ENCODE measurements at places on chromosomes 6 and 20. TPM values are rescaled to one million over a fixed set of nuclear protein-coding genes. Genes with fewer than 3 reads are reported as not detected.

ASIP gene
- total RNA-seq, result not detected

KCNB1 gene
- total RNA-seq, result 34.4 TPM

OPRL1 gene
- total RNA-seq, result 0.96 TPM

C4A gene
- 336 TPM for total RNA-seq

TBX18 gene
- 2.3 TPM for total RNA-seq

DNA sequence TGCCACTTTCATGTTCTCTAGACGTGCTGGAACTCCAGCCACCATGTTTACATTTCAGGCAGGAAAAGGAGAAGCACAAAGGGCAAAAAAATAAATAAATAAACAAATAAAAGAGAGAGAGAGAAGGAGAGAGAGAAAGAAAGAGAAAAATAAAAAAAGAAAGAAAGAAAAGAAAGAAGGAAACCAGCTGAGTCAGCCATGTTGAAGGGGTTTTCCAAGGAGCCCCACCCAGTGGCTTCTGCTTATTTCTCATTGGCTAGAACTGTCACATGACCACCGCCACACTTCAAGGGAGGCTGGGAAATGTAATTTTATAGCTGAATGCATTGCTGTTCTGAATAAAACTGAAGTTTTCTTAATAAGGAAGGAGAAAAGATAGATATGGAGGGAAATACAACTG, 71.1 kb downstream of the BFSP1 start:
- no peak for DNase-seq

DNA sequence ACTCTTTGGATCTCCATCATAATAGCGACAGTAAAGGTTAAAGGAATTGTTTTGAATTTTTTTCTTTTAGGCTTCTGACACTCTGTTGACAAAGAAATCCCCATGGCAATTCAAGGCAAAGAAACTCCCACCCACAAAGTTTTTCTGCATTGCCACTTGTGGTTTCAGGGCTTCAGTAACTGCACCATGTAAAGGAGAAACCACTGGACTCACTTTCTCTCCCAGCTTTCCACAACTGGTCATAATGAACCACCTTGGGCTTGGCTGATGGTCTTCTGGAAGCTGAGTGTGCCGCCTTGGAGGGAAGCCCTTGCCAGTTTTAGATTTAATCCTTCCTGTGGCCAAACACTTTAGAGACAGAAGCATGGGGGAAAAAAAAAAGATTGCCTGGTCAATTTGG, 163.1 kb downstream of the ISM1 start:
- no peak for DNase-seq

- no peak for DNase-seq
Measured at GRCh38 chr6:131295081-131295480, 159.8 kb downstream of the AKAP7 start.

DNA sequence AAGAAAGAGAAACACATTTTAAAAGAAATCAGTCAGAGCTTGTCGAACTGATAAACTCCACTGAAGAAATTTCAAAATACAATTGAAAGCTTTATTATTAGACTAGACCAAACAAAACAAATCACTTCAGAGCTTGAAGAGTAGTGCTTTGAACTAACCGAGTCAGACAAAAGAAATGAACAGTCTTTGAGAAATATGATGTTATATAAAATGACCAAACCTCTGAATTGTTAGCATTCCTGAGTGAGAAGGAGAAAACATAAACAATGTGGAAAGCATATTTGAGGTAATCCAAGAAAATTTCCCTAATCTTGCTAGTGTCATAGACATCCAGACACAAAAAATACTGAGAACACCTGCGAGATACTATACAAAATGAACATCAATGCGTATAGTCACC, 13.2 kb upstream of the CST4 start:
- DNase-seq, result no peak

- no peak for DNase-seq
Measured at GRCh38 chr20:33460711-33461110, 17.1 kb upstream of the SNTA1 start.

DNA sequence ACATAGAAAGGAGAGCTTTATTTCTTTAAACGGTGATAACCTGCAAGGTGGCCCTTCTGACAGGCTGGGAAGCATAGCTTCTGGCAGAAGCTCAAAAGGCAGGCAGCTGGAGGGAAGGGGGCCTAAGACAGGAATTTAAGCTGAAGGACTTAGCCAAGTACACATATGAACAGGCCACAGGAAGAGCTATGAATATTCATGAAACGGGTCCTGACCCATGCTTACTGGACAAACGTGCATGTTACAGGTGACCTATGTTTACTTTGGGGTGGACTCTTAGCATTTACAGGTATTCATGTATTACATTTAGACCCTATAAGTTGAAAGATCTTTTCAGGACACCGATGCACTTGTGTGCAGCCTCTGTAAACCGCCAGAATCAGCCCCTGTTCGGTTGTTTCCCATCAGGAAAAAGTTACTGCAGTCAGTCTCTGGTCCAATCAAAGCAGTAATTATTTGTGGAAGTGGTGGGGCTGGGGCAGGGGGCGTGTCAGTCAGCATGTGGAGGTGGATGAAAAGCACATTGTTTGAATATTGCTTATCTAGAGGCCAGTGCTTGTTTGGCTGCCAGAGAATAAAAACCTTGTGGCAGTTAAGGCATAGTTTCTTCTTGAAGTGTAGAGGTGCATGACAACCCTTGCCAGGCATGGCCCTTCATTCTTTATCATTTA, 2.9 kb upstream of the GZF1 start:
- no peak for DNase-seq

- no peak for DNase-seq
Measured at GRCh38 chr20:13286607-13287006, 65.5 kb downstream of the ISM1 start.

GRCh38 chr6:56144538-56145324, 102.6 kb downstream of the COL21A1 start:
- DNase-seq, result no peak

DNA sequence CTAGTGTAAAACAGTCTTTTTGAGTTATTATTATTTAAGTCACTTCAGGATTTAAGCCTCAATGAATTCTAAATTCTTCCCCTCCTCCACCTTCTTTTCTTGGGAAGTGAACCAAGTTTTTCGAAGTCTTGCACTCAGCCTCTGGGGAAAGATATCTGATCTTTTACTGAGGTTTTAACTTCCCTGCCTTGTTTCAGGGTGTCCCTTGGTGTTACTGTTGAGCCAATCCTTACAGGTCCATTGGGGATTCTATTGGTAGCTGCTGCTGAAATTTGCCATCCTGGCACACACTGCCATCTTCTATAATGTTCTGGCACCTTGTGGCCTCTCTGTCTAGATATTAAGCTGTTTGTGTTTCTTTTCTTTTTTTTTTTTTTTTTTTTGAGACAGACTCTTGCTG, 31.7 kb downstream of the BEND6 start:
- no peak for DNase-seq

- no peak for DNase-seq
Measured at GRCh38 chr20:63465380-63466249, 6.8 kb downstream of the KCNQ2 start.

- DNase-seq, result peak; percentile 81
Measured at GRCh38 chr6:35736253-35736894, 458 bp upstream of the ARMC12 start.

GRCh38 chr6:135514706-135515105, 17.2 kb upstream of the AHI1 start:
- no peak for DNase-seq

DNA sequence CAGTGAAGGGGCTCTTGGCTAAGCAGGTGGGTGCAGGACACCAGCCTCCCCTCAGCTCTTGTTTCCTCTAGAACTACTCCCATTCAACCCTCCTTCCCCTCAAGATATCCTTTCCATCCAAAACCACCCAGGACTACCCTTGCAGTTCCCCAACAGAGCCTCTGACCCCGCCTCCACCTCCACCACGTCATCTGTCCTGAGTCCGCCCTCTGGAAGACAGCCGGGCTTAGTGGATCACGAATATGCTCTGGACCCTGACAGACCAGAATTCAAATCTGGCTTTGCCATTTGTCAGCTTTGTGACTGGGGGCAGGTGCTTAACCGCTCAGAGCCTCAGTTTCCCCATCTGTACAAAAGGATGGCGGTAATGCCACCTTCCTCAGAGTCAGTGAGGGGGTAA, 31.4 kb downstream of the TFEB start:
- DNase-seq, result no peak

DNA sequence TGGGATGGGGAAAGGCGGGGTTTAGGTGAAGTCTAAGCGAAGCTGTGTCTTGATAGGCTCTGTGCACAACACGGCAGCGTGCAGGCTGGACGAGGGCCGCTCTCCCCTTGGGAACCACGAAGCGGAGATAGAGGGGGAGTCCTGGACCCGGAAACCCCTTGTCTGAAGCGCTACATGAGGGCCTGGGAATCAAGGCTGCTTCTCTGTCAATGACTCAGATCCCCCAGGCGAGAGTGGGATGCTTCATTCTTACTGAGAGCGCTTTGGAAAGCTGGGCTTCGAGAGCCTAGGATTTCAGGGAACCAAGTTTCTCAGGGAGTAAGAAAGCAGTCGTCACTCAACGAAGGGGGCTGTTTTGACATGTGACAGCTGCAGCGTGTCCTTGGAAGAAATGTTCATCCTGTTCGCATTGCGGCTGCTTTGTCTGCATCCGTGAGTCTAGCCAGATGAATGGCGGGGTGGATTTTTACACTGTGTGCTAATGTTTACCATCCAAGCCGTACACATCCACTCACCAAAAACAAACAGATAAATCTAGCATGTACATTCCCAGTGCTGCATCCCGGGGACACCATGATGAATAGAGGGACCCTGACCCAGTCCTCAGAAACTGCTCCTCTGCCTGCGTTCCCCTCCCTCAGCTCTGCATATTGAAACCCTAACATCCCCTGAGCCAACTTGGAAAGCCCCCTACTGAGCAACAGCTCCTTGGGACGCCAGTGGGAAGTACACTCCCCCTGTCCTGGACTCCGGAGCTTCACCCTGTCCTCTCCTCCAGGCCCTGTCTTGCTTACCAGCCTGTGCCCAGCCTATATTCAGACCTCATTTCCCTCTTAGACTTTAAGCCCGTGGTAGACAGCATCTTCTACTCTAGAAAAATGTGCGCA, 24.5 kb upstream of the RTF2 start:
- no peak for DNase-seq

- DNase-seq, result no peak
Measured at GRCh38 chr6:120111001-120111400, 761.4 kb upstream of the MAN1A1 start.

DNA sequence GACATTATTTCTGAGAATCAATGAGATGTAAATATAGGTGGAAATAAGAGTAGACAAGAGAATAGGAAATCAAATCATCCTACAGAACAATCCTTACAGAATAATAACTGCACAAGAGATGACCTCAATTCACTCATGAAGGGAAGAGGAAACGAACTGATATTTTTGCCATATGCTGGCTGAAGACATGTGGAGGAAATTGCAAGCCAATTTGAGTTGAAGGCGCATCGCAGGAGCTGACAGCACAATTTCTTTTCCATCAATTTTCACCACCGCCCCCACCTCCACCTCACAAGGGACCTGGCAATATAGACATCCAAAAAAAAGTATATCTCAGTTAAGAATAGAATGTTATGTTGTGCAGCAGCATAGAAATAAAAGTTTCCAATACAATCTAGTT, 20.3 kb downstream of the CITED2 start:
- DNase-seq, result no peak

DNA sequence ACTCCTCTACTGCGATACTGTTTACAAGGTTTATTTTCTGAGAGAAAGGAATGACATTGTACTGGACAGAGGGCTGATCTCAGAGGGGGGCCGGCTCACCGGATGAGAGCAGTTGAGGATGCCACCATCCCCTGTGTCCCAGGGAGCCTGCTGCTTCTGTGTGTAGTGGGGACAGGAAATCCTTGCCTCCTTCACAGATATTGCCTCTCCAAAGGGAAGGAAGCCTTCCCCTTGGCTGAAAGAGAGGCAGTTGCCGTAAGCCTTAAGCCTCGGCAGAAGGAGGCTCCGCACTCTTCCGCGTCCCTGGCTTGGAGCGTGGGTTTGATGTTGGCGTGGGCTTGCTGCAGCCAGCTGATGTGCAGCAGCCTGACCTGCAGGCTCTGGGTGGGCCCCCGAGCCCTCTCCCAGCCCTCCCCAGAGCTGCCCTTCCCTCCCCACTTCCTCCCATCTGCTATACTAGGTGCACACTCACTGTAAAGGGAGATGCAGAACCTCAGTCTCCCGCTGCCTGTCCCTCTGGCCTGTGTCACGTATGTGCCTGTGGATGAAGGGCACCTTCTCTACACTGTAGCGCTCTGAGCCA, 45.7 kb upstream of the RPS6KA2 start:
- DNase-seq, result no peak

DNA sequence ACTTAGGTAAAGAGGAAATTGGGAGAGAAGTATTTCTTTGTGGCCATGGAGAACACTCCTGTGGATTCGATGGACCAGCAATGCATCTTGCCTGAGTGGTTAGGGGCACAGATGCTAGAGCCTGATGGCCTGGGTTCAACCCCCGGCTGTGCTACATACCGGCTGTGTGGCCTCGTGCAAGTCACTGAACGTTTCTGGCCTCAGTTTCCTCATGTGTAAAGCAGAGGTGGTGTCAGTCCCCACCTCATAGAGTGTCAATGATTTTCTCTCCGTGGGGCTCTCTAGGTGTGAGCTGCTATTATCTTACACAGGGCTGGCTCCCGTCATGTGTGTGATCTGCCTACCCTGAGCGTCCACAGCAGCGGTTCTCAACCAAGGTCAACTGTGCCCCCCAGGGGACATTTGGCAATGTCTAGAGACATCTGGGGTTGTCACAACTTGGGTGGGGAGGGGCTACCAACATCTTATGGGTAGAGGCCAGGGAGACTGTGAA, 50.0 kb upstream of the PTPN1 start:
- no peak for DNase-seq

- DNase-seq, result no peak
Measured at GRCh38 chr6:42294759-42295158, 77.1 kb upstream of the MRPS10 start.

DNA sequence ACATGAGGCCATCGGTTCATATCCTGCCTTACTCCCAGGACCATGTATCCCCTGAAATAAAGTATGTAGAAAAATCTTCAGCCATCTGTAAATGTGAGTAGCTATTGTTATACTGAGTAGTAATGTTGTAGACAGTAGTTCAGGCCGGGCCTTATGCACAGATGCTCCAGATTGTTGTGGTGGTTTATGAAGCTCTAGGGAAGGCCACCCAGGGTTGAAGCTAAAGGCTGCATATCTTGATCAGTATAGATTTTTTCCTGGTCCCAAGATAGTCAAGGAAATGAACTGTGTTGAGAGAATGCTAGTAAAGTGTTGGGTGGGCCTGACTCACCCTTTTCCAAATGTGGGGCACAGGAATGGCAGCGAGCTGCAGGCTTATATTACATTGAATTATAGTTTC, 81.4 kb downstream of the FNDC1 start:
- DNase-seq, result no peak

DNA sequence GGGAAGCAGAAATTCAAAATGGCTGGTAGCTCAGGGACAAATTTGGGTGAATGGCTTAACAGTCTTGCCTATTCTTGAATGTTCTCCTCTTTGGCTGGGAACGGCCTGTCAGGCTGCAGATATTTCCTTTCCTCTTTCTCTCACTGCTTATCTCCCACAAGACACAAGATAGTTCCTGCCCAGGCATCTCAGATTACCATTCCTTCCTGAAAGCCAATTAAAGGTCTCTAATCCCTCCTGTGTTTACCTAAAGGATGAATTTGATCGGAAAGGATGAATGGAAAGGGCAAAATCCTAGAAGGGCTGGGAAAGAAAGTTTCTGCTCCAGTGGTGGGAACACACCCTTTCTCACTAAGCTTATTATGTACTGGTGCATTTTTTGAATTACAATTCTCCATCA, 95.9 kb upstream of the JAG1 start:
- DNase-seq, result no peak
